NCI-H69 (cell line): ENCODE measurements at places on chromosomes 4 and X.
A peak's percentile ranks its signal among the peaks of the same experiment; 100 is the strongest.

- DNase-seq = no peak
Observed at GRCh38 chr4:147103403-147103946, 157.8 kb upstream of the TTC29 start.

DNA sequence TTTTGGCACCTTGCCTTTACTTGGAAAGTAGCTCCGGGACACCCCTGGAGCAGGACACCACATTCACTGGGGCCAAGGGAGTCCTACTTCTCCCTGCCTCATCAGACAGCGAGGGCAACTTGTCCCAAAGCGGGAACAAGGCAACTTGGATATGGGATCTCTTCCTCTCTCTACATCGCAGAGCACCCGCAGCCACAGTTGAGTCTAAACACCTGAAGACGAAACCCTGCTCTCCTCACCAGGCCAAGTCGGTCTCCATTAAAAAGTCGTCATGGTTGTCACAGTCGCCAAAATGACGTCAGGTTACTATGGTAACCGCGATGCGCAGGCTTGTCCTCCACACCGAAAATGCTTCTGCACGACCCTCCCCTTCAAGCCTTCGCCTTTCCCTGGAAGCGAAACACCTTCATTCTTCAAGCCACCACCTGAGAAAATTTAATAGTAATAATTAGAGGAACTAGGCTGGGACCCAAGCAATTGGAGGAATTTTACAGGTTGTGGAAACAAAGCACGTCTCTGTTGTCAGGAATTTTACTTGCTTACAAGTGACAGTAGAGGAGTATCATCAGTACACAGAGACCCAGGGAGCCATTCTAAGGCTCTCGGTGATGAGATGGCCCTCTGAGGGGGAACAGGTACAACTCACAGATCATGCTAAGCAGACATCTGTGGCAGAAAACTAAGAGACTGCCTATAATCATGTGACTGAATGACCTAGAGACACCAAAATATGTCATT is 30.5 kb upstream of the TCEAL4 start:
- no peak for DNase-seq

DNA sequence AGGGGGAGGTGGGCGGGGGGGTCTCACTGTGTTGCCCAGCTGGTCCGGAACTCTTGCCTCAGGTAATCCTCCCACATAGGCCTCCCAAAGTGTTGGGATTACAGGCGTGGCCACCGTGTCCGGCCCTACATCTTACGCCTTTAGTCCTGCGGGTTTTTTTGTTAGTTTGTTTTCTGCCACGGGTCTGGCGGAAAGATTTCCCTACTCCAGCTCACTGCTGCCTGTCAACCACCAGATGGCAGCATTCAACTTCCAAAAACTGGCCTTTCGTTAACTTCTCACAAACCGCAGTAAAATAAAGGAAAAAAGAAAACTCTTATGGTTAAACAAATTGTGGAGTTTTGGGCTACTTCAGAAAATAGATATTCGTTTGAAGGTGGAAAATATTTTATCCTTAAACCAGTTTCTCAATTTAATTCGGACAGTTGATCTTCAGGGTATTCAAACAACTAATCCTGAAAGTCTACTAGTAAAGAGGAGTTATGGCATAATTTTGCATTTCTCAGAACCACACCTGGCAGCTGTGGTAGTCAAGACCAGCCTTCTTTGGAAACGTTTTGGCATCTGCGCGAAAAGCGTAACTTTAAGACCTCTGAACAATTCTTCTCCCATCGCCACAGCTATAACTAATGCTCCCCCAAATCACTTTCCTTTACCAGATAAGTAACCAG is 41.1 kb downstream of the LUZP4 start:
- DNase-seq = peak; percentile 70

DNA sequence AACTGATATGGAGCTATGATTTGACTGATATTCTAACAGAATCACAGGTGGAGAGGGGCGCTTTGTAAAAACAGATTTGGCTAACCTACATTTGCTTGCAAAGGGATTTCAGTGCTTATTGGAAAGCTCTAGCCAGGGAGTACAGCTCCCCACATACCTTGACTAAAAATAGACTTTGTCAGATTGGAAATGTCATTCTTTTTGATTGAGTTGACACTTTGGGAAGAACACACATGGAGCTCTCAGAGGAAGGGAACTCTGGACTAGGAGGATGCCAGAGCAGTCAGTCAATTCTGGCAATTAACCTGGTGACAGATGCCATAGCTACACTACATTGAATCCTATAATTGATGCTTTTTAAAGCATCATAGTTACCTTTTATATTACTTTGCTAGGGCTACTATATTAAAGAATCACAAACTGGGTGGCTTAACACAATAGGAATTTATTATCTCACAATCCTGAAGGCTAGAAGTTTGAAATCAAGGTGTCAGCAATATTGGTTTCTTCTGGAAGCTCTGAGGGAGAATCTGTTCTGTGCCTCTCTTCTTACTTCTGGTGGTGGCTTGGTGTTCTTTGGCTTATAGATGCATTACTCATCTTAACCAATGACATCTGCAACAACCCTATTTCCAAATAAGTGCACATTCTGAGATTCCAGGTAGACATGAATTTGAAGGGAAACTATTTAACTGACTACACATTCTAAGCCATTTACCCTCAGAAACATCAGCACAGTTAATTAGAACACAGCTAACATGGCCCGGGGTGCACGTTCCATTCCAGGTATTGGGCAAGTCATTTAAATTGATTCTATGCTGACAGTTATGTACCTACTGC is 8.4 kb upstream of the HERC3 start:
- DNase-seq = no peak
